ENCODE measurements at places on chromosomes 4 and X.
A peak's percentile ranks its signal among the peaks of the same experiment; 100 is the strongest.

DNA sequence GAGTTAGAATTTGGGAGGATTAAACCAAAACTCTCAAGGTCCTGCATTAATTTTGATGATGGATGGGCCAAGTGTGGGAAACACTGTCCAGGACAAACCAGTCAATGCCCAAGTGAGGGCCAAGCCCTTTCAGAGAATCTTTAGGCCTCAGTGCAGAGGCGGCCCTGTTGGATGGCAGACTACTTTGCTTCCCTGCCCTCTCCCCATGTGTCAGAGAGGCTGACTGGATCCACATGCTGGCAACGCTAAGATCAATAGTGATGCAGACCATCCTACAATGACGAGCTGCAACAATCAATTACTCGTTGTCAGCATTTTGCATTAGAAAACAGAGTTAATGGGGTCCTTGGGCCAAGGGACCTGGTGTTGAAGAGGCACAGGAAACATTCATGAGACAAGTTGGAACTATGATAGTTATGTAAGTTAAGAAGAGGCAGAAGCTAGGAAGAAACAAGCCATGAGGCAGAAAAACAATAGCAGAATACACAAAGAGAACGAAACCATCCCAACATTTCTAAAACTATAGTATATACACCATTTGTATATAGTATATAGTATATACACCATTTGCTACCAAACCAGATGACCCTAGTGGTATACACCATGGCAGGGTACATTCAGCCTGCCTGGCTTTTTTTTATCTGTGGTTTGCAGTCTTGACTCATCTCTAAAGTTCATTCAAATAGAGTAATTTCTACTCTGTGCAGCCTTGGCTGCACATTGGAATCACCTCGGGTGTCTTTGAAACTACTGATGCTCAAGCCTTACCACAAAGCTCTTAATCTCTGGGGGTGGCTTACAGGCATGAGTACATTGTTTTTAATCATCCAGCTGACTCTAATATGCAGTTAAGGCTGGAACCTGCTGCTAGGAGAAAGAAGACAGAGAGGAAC lies 147.7 kb upstream of the GYPA start:
- no peak overlapping the region for H3K4me3 ChIP-seq
- no peaks in the 10 kb centered on the region for H3K4me1 ChIP-seq
- H3K27ac ChIP-seq, result no peak overlapping the region
- no peaks in the 10 kb centered on the region for H3K36me3 ChIP-seq

DNA sequence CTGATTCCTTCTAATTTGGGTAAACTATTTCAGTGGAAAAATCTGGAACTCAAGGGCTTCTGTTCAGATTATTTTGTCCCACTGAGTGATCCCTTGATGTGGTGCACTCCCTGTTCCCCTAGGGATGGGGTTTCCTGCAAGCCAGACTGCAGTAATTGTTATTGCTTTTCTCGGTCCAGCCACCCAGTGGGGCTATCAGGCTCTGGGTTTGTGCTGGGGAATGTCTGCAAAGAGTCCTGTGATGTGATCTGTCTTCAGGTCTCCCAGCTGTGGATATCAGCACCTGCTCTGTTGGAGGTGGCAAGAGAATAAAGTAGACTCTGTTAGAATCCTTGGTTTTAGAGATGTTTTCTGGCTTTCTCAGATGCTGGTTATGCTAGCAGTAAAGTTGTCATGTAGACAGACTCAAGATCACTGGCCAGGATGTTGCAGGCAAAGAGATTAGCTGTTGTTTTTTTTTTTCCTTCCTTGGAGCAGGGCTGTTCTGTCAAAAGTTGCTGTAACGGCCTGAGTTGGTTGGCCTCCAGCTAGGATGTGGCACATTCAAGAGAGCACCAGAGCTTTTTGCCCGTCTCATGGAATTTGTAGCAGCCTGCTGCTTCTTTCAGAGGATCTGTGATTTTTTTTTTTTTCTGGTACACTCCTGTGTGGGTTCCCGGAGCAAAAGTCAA lies 1314.0 kb downstream of the PCDH19 start:
- no peak overlapping the region for H3K27ac ChIP-seq
- no peak overlapping the region for H3K4me3 ChIP-seq
- no peak for DNase-seq
- no peaks in the 10 kb centered on the region for H3K36me3 ChIP-seq
- H3K4me1 ChIP-seq, result no peaks in the 10 kb centered on the region

- no peaks in the 10 kb centered on the region for H3K27me3 ChIP-seq
- no peak overlapping the region for H3K27ac ChIP-seq
- no peaks in the 10 kb centered on the region for H3K4me1 ChIP-seq
- no peak for DNase-seq
Observed at GRCh38 chr4:45475548-45475947, 648.3 kb downstream of the GABRG1 start.

GRCh38 chrX:38656350-38656915 lies 95.1 kb downstream of the TSPAN7 start:
- no peak overlapping the region for H3K4me3 ChIP-seq
- no peaks in the 10 kb centered on the region for H3K27me3 ChIP-seq
- DNase-seq, result no peak
- H3K36me3 ChIP-seq, result no peaks in the 10 kb centered on the region
- no peaks in the 10 kb centered on the region for H3K4me1 ChIP-seq
- H3K27ac ChIP-seq, result no peak overlapping the region

- H3K27ac ChIP-seq, result peak overlapping the region; percentile 46
- no peaks in the 10 kb centered on the region for H3K36me3 ChIP-seq
- no peak for DNase-seq
- H3K27me3 ChIP-seq, result no peaks in the 10 kb centered on the region
- H3K4me3 ChIP-seq, result no peak overlapping the region
- peaks cover 5% of the 10 kb centered on the region for H3K4me1 ChIP-seq
Observed at GRCh38 chr4:76781698-76782595, 116.0 kb downstream of the SOWAHB start.

DNA sequence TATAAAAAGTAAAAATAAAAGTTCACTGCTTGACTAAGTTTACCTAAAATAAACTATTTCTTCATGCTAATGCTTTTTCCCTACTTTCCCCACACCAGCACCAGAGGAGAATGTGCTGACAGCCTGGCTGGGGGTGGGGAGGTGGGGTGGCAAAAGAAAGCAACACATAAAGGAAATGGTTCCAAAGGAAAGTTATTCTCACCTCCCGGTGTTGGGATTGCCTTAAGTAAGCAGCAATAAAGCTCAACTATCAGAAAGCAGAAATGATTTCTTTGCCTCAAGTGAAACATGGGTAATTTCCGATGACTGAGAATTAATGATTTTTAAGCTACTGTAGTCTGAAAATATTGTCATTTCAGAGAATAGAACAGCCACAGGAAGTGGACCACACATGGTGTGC lies 84.5 kb upstream of the DKK2 start:
- H3K4me1 ChIP-seq, result no peaks in the 10 kb centered on the region
- H3K36me3 ChIP-seq, result no peaks in the 10 kb centered on the region
- H3K27me3 ChIP-seq, result no peaks in the 10 kb centered on the region

- no peak for DNase-seq
- no peaks in the 10 kb centered on the region for H3K27me3 ChIP-seq
- no peak overlapping the region for H3K27ac ChIP-seq
Observed at GRCh38 chrX:120321520-120322281, 10.4 kb upstream of the TMEM255A start.

DNA sequence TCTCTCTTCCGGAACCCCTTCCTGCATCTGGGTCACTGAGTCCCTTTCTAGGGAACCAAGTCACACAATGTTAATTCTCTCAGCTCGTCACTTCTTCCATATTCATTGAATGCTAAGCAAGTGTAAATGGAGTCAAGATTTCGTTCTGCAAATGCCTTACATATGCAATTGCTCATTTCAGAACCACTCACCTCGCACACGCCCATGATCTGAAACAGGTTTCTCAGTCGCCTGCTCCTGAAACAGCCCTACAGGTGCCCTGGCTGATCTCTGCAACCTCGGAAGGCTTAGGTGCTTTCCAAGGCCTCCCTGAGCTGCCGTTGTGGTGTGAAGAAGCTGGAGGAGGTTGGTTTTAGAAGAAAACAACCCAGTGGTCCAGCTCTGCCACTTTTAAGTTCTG lies 100.8 kb upstream of the MSX1 start:
- no peak overlapping the region for H3K4me3 ChIP-seq
- DNase-seq, result no peak
- H3K36me3 ChIP-seq, result no peaks in the 10 kb centered on the region
- H3K27me3 ChIP-seq, result peaks cover 7% of the 10 kb centered on the region

DNA sequence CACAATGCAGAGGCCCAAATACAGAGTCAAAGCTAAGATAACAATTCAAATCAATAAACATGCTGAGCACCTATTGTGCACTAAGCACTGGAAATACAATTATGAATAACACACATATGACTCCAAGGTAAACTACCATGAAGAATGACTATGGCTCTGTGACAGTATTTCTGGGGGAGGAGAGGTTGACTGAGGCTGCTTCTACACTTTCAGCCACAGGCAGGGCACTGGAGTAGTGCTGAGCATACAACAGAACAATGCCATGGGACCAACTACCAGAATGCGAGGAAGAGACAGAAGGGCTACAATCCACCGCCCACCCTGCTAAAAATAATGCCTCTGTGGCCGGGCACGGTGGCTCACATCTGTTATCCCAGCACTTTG lies 13.7 kb downstream of the TEC start:
- H3K27me3 ChIP-seq, result no peaks in the 10 kb centered on the region
- no peak overlapping the region for H3K27ac ChIP-seq
- peaks cover 47% of the 10 kb centered on the region for H3K4me1 ChIP-seq
- DNase-seq, result no peak
- no peak overlapping the region for H3K4me3 ChIP-seq

DNA sequence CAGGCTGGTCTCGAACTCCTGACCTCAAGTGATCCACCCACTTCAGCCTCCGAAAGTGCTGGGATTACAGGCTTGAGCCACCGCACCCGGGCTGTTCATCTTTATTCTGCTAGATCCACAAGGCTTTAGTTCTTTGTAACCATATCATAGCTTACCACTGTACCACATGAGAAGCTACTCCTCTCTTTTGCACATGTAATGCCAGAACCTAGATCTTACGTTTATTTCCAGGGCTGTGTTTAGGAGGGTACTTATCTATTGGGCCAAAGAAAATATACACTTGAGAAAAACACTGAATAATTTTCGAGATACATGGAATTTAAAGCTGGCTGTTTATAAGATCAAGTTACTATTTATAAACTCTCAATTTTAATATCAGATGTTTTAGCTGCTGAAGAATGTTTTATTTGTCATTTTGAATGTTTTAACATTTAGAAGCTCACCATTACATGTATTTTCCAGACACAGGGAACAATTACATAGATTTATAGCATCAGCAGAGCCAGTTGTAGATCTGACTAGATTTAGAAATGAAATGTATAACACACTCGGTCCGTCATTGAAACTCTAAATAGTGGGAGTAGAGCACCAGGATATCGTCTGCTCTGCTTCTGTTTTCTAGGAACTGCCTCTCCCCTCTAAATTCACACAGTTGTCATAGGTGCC lies 155.3 kb upstream of the HAND2 start:
- no peaks in the 10 kb centered on the region for H3K4me1 ChIP-seq
- H3K27me3 ChIP-seq, result no peaks in the 10 kb centered on the region
- no peak overlapping the region for H3K27ac ChIP-seq
- no peak for DNase-seq

DNA sequence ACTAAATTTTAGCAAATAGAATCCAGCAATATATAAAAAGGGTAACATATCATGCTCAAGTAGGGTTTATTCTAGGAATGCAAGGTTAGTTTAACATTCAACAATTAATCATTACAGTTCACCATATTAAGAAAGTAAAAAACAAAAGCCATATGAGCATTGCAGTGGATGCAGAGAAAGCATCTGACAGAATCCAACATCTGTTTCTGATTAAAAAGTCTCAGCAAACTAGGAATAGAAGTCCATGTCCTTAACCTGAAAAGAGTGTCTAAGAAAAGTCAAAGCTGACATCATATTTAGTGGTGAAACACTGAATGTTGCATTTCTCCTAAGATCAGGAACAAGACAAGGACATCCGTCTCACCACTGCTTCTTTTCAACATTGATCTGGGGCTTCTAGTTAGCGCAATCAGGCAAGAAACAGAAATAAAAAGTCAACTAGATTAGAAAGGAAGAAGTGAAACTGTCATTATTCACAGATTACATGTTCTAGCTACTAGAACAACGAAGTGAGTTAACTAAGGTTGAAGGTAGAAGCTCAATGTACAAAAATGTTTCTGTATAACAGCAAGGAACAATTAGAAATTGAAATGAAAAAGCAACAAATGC lies 49.3 kb downstream of the MRPL1 start:
- no peak for DNase-seq
- H3K27me3 ChIP-seq, result no peaks in the 10 kb centered on the region
- no peaks in the 10 kb centered on the region for H3K36me3 ChIP-seq
- no peak overlapping the region for H3K27ac ChIP-seq

DNA sequence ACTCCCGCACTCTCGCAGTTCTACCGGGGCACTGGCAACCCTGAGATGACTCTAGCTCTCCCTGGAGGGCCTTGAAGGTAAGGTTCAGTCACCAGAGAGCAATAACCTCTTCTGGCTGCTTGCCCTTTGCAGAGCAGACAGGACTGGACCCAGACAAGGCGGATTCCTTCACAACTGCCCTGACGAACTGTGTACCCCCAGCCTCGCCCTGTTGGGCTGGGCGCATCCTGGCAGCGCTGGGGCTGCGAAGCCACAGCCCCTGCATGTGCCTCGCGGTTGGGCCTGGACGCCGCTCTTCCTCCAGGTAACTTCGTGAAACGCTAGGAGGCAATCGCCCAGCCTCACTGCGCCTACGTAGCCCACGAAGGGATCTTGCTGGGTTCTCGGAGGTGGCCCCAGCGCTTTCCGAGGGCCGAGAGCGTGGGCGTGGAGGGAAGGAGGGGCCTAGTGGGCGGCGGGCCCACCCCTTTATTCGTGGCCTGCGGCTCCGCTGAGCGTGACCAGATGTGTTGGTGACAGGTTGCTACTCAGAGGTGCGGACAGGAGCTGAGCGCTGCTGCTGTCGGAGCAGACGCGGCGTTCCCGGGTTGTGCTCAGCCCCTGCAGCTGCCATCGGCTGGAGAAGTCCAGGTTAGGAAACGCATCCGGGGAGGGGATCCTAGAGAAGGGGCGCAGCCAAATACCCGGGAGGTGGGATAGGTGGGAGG lies 1.9 kb upstream of the MAMLD1 start:
- no peaks in the 10 kb centered on the region for H3K36me3 ChIP-seq
- no peak for DNase-seq
- H3K27ac ChIP-seq, result no peak overlapping the region

GRCh38 chr4:152606753-152607152 lies 70.9 kb upstream of the FBXW7 start:
- no peaks in the 10 kb centered on the region for H3K36me3 ChIP-seq
- H3K27ac ChIP-seq, result no peak overlapping the region
- peaks cover 3% of the 10 kb centered on the region for H3K4me1 ChIP-seq
